Psoas muscle (tissue), 8 donors: ENCODE measurements at places on chromosomes 2 and 18. TPM values are rescaled to one million over a fixed set of nuclear protein-coding genes. Genes with fewer than 3 reads are reported as not detected.

Gene HK2
- 97.7 TPM for total RNA-seq

Gene MYCN
- 0.25 TPM for total RNA-seq

Gene PRKAG3
- total RNA-seq, result 22.0 TPM

Gene MEP1B
- total RNA-seq, result 0.38 TPM

Gene CREG2
- 0.13 TPM for total RNA-seq
